NCI-H524 treated with DMSO at 0.1 percent for 48 hours (cell line): ENCODE measurements at places on chromosomes 11 and 22.

GRCh38 chr22:43542681-43543521 lies 131.1 kb downstream of the MPPED1 start:
- DNase-seq = no peak

DNA sequence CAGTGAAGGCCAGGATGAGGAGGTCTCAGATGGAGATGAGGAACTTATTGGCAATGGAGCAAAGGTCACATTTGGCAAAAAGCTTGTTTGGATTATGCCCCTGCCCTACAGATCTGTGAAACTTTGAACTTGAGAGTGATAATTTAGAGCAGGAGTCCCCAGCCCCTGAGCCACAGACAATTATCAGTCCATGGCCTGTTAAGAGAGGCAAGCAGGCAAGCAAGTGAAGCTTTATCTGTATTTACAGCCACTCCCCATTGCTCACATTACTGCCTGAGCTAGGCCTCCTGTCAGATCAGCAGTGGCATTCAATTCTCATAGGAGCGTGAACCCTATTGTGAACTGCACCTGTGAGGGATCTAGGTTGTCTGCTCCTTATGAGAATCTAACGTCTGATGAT lies 1076.9 kb upstream of the TENM4 start:
- DNase-seq = no peak

DNA sequence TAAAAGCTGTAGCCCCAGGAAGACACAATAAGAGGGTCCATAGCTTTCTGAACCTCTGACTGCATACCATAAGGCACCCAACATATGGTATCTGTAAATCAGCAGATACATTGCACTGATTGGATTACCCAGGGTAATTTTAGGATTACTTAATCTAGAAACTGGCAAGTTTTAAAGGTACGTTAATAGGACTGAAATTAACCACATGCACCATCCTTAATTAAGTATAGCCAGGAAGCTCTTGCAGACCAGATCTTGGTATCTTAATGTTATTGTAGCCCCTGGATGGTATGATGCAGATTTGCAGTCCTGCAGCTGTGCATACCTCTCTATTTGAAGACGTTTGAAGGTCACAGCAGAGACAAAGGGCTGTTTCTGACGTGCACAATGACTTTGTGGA lies 72.8 kb downstream of the ARHGAP42 start:
- peak; percentile 66 for DNase-seq

DNA sequence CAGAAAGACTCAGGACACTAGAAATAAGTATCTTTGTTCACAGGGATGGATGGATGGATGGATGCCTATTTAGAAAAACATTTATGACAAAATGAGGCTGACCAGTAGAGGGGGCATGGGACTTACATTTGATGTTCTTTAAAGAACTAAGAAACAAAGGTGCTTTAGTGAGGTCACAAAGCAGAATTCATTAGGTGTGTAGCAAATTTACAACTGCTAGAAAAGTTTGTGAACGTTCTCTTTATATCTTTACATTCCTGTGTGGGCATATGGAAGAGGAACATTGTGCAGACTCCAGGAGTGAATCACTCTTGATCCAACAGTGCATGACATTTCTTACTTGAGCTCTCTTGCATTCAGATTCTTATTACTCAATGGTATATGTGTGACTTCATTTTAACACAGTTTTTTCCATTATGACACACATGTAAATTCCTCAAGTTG lies 15.8 kb upstream of the SIK2 start:
- DNase-seq = no peak

DNA sequence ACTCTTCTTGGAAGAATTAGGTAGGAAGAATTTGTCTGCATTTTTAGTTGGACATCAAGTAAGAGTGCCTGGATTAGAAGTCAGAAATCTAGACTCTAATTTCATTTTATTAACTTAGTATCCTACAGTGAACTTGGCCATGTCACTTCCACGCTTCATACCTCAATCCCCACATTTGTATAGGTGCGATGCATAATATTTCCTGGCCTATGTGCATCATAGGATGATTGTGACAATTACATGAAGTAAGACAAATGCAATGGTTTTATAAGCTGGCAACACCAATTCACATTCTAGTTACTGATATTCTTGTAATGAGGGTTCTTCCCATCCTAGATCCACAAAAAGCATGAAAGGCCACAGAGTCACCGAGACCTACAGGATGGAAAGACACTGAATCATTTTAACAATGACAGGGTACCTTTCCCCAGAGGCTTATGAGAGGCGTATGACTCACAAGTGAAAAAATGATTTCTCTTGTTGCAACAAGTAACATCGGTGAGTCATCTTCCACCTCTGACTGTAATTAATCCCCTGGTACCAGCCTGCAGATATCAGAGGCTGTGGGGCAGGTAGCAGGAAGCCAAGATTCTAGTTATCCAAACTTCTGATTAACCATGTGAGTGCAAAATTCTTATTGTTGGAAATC lies 56.0 kb upstream of the OR5AK2 start:
- no peak for DNase-seq

DNA sequence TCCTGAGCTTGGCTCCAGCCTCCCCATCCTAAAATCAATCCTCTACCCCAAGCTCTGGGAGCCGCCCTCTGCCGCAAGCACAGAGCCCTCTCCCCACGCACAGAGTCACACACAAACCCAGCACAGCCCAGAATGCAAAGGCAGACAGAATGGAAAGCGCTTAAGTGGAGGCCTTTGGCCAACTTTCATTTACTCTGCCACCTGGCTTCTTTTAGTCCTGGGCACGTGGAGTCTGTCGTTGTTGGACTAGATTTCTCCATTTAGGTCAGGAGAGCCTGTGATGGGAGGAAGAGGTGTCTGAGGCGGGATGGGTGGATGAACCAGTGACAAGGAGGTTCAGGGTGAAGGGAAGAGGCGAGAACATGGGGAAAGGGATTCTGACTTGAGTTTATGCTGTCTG lies 191.7 kb downstream of the DSCAML1 start:
- no peak for DNase-seq

- DNase-seq = no peak
These were observed 14.2 kb downstream of the OR5B21 start for GRCh38 chr11:58493676-58494075.

DNA sequence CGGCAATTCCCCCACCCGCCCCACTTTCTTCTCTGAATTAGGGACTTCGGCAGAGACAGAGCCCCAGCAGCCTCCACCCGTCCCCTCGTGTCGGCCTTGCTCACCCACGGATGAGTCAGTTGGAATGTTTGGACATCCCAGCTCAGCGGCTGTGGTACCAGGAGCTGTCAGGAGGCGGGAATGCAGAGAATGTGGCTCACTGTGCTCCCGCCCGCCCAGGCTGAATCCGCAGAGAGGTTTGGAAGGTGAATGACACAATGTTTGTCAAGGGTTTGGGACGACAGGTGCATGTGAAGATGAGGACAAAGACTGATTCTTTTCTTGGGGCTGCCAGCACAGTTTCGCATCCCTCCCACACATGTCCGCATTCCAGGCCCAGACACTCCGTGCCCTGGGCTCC lies 39.6 kb downstream of the LIF start:
- DNase-seq = no peak

GRCh38 chr11:97398246-97398645 lies 1008.4 kb downstream of the JRKL start:
- DNase-seq = no peak

GRCh38 chr11:97746818-97747217 lies 1273.9 kb upstream of the CNTN5 start:
- DNase-seq = no peak

DNA sequence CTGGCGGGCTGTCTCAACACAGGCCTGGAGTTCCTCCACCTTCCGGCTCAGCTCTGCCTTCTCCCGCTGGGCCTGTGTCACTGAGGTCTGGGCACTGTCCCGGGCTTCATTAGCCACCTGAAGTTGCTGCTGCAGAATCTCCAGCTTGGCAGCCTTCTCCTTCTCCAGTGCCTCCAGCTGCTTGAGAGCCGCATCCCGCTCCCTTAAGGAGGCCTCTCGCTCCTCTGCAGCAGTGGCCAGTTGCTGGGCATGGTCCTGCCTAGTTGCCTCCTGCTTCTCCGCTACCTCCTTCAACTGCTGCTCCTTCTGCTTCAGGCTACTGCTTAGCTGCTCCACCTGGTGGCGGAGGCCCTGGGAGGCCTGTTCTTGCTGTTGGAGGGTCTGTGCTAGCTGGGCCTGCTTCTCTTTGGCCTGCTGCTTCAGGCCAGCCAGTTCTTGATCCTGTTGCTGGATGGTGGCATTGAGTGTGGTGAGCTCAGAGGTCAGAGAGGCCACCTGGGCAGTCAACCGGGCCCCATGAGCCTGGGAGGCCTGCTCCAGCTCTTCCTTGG lies 16.9 kb downstream of the IL18BP start:
- DNase-seq = no peak

DNA sequence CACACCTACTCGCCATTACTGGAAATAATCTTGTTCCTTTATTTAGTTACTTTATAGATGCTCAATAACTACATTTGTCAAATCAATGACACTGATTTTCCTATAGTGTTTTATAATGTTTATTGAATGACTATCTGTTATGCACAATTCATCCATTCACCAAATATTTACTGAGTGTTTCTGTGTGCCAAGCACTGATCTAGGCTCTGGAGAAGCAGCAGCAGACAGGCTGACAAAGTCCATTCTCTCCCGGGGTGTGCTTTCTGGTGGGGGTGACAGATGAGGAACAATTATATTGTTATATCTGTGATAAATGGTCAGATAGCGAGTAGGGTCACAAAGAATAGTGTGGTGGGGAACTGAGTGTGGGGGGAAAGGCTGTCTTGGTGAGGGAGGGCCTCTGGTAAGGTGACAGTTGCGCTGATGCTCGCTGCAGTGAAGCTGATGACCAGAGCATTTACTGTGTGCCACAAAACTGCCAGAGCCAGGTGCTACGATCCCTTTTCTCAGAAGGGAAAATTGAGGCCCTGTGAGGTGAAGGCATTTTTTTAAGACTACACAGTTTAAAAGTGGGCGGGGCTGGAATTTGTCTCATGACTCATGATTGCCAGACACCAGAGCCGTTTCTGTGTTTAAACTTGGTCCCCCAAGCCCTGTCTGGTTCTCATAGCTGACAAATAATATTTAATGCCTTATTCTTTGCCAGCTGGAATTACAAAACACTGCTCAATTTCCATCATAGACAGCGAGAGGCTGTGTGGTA lies 10.2 kb downstream of the PACS1 start:
- no peak for DNase-seq

DNA sequence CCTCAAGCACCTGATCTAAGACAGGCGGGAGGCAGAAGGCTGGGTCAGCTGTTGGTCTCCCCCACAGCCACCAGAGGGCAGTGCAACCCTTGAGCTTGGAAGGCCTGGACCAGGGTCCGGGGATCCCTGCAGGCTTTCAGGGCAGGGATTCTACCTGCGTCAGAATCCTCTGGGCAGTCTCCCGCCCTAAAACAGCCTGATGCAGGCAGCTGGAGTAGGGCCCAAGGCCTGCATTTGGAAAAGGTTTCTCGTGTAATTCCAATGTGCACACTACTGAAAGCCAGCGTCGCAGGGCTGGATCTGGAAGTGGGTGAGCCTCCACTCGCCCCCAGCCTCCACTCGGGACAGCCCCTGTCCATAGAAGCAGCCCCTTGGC lies 31.8 kb downstream of the BID start:
- no peak for DNase-seq

DNA sequence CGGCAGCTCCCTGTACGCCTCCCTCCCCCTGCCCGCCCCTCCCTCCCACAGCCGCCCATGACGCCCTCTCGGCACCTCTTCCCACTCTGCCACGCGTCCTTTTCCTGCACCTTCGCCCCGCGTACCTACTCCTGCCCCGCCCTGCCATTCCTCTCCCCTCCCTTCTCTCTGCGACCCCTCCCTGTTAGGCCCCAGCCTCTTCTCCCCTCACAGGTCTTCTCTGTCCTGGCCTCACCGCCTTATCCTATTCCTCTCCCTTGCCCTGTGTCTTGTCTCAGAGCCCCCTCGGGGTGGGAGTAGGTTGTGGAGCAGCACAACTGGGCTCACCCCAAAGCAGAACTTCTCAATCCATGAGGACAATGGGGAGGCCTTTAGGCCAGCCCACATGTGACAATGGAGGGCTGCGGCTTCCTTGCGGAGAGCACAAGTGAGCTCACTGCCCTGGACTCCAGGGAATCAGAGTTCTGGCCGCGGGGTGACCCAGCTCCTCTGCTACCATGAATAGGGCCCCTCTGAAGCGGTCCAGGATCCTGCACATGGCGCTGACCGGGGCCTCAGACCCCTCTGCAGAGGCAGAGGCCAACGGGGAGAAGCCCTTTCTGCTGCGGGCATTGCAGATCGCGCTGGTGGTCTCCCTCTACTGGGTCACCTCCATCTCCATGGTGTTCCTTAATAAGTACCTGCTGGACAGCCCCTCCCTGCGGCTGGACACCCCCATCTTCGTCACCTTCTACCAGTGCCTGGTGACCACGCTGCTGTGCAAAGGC lies 539 bp downstream of the SLC35C1 start:
- DNase-seq = no peak

GRCh38 chr11:5252192-5252918 lies 2.2 kb downstream of the HBG2 start:
- DNase-seq = no peak

DNA sequence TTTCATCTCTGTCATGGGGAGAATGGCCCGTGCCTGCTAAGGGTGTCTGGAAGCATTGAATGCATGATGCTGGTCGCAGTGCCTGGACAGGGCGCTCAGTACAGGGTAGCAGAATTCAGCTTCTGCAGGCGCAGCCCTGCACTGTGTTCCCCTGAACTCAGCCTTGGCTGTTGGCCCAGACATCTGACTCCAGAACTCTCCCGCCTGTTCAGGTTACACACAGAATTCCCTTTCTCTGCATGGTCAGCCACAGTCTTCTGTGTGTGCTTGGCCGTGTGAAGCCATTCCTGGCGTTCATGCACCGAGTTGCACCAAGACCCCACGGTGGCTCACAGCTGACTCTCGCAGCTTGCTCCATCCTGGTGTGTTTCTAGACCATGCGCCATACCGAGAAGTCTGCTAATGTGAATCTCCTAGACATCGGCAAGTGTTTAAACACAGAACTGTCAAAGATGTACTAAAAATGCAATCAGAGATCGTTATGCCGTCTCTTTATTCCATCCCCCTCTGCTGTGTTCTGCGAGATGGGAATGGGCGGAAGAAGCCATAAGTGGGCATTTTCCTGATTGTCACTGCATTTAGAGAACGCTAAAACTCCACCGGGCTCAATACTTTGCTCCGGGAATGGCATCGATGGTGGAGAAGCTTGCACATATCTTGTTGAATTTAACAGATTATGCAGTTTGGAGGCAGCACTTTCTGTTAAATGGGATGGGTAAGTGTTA lies 55.6 kb downstream of the MPPED1 start:
- DNase-seq = no peak

DNA sequence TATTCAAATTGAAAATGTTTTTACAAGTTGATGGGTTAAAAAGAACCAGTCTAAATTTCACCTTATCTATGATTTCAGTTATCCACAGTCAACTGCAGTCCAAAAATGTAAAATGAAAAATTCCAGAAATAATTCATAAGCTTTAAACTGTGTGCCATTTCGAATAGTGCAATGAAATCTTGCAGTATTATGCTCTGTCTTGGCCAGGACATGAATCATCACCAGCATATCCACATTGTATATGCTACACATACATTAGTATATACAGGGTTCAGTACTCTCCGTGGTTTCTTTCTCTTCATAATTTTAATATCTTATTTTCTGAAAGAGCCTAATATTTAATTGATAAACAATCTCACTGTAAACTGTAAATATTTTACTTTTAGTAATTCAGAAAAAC lies 45.9 kb downstream of the ARHGAP32 start:
- no peak for DNase-seq

GRCh38 chr11:118524356-118524755 lies 2.9 kb upstream of the TTC36 start:
- no peak for DNase-seq
